Left kidney (tissue), 8 donors: ENCODE measurements at places on chromosomes 12 and 14.

- no peak for DNase-seq
These were observed 506.8 kb upstream of the FBXO33 start for GRCh38 chr14:39939023-39939422.

- no peak for DNase-seq
These were observed 8.3 kb downstream of the XPOT start for GRCh38 chr12:64412459-64412858.

- no peak for DNase-seq
These were observed 77.9 kb downstream of the SPTB start for GRCh38 chr14:64801800-64802199.

DNA sequence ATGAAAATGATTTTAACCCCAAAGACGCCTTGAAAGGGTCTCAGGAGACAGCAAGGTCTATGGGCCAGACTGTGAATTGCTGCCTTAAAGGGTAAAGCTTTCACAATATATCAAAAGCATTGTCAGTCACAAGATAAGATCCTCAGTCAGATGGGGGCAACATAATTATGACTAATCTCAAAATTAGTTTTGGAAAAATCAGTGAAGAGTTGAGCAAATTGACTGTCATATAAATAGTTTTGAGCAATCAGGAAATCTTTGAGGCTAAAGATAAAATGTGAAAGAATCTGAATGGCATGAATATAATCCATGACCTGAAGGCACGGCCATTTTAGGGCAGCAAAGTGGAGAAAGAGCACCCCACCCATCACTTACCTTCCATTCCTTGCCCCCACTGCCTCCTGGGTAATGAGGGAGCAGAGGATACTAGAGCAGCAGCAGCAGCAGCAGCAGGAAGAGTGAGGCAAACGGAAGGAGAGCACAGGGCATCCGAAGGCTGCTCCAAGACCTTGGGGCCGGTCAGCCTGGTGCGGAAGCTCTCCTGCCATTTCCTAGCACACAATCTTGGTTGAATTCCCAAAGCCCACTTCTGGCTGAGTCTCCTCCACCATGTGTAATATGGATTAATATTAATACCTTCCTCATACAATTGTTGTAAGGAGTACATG is 7.0 kb downstream of the STON2 start:
- no peak for DNase-seq

- no peak for DNase-seq
These were observed 14.4 kb upstream of the AACS start for GRCh38 chr12:125050868-125051267.

DNA sequence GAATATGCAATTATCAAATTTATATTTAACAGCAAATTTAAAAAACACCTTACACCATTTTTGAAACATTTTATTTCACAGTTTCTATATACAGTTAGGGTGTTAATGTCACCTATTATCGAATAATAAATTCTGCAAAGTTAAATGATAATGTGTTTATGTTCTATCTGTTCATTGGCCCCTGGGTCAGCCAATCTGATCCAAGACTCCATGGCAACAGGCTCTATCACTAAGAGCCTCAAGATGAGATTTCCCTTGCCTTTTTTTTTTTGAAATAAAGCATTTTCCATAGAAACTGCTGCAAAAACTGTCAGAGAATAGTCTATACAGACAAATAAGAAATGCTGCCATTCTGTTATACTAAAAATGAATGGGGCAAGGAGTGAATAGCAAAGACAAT is 83.2 kb upstream of the STAC3 start:
- DNase-seq: no peak

DNA sequence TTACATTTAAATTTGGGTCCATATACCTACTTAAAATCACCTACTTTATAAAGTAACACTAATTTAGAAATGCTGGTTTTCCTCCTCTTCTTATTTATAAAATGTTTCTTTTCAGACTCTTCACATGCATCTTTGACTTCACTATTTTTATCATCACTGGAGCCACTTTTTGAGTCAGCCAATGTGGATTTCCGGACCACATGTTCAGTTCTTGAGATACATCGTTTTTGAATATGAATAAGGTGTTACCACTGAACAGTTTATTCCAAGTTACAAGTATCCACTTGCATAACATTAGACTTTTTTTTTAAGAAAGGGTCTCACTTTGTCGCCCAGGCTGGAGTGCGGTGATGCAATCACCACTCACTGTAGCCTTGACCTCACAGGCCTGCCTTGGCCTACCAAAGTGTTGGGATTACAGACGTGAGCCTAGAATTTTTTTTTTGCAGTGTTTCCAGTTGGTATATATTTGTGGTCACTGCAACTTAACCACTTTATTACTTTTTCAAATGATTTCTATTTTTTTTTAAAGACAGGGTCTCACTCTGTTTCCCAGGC is 5.7 kb downstream of the FNTB start:
- DNase-seq: no peak

- DNase-seq: no peak
These were observed 54.6 kb downstream of the NUAK1 start for GRCh38 chr12:106084014-106084671.
